ENCODE measurements at places on chromosomes 16 and 17.

GRCh38 chr17:7281074-7281952 is at the start of gene SLC2A4:
SLC2A4 (plus strand) TSS chr17:7281718; CDS start chr17:7281935, 217 bp downstream.
- peak; percentile 90 for DNase-seq

DNA sequence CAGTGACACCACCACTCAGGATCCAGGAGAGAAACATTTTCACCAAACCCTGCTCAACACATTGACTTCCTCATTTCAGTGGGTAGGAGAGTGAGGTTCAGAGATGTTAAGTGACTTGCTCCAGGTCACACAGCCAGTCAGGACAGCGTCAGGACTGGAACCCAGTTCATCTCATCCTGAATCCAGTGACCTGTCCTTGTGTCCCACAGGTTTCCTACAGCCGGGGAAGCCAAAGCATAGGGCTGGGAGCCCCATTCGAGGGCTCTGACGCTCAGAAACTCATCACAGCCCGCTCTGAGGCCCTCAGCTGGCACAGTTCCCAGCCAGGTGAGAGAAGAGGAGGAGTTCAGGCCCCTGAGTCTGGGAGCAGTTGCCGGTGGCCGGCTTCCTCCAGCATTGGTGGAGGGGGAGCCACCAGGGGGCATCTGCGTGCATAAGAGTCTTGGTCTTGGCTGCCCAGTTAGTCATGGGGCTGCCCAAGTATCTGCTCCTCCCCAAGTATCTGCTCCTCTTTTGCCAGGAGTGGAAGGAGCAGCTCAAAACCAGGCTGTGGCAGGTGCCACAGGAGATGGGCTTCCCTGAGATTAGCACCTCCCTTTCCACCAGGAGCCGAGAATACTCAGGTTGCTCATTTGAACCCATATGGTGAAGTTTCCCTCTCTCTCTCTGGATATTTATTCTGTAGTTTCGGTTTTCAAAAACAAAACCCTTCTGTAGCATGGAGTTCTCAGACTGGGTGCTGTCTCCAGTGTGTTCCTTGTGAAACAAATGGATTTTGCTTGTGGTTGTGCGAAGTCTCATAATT is 56.0 kb downstream of the TNFRSF13B start:
- DNase-seq = peak; percentile 4

- DNase-seq = peak; percentile 69
These were observed 236.0 kb downstream of the IRF8 start for GRCh38 chr16:86134802-86135461.

DNA sequence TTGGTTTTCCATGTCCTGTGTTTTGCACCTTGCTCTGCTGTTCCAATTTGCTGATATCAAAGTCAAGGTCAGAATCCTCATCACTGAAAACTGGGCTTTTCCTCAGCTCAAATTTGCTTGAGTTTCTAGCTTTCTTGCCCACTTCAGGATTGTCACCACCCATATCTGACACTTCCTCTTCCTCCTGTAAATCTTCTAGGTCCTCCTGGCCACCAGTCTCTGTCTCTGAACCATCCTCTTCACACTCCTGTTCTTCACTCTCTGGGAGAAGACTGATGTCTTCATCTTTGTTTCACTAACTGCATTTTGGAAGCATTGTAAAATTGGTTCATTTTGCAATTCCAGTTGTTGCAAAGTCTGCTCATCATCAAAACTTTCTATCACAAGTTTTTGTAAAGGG is 63.4 kb upstream of the RBL2 start:
- no peak for DNase-seq

DNA sequence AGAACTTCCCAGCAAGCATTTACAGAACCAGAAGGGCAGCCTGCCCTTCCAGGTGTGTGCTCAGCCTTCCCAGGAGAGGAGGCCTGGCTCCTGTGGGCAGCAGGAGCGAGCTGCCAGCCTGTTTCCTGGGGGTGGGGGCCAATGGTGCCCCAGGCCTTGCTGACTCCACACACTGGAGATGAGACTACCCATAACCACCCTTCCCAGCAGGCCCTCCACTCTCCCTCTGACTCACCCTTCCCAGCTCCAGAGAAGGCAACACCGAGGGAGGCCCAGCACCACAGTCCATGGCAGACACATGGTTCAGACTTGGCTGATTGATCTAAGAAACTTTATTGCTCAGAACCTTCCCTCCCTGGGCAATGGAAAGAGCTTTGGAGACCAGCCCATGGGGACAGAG is 1.8 kb upstream of the PRSS53 start:
- DNase-seq = peak; percentile 8

Data from fibroblast of the aortic adventitia (primary cell).